ENCODE measurements at places on chromosomes 7 and 10.

DNA sequence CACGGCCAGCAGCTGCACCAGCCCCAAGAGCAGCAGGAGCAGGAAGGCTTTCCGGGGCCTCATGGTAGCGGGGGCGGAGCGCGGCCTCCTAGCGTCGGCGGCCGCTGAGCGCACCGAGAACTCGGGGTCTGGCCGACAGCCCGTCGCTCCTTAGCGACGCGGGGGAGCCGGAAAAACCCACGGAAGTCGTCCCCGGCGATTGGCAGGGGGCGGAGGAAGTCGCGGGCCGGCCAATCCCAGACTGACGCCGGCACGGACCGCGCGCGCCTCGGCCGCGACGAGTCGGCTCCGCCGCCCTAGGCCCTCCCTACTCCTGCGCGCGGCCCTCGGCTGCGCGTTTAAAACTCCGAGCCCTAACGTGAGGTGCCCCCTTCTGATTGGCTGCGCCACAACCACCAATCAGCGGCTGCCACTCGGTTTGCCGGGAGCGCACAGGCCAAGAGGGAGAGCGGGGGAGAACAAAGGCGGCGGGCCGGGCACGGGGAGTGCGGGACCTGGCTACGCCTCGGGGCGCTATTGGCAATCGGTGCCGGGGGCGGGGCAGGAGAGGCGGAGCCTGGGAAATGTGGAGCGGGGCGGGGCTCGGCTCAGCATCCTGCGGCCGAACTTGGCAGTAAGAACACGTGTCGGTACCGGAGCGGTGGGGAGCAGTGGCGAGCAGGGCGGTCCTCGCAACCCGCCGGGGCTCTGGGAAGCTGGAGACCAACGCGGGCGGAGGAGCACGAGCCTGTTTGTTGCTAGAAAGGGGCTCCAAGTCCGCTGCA lies at the start of gene PDIA4:
TSS of gene PDIA4 (minus strand) at position 160 of the 764 bp plus-strand sequence. CDS start at position 63, 97 bp downstream.
- DNase-seq: peak; percentile 97

DNA sequence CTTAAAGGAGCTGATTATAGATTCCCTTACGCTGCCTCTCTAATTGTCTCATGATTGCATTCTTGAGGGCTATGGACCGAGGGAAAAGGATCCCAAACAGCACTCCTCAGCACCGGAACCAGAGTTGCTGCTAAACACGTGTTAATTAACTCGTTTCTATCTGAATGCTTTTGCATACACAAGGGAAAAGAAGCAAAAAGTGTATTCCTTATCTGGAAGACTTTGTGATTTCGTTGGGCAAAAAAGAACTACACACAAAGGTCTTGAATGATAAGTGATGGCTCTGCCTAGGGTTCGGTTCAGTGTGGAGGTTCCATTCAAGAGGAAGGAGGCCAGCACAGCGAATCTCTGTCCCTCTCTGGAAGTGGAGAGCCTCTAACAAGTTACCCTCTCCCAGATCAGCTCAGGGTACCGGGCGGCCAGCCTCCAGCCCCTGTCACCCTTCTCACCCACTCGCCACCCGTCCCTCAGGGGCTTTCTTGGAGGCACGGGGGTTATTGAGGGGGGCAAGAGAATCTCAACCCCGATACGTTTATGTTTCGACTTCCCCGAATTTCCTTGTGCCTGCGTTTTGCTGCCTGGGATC lies 515 bp upstream of the SLC4A2 start:
- DNase-seq: no peak

DNA sequence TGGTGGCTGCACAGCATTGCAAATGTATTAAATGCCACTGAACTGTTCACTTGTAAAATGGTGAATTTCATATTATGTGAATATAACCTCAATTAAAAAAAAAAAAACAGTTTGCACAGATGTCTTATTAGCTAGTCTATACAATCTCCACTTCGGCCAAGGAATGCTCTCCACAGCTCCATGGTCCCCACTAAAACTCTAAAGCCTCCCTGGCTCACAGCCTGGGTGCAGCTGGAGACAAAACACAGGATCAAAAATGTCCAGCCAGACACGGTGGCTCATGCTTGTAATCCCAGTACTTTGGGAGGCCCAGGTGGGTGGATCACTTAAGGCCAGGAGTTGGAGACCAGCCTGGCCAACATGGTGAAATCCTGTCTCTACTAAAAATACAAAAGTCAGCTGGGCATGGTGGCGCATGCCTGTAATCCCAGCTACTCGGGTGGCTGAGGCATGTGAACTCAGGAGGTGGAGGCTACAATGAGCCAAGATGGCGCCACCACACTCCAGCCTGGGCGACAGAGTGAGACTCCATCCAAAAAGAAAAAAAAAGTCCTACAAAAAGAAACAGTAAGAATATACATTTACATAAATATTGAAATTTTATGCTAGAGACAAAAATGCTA lies 66.0 kb downstream of the SRPK2 start:
- no peak for DNase-seq

- DNase-seq: peak; percentile 44
Measured at GRCh38 chr7:7653593-7654187, 13.1 kb downstream of the UMAD1 start.

DNA sequence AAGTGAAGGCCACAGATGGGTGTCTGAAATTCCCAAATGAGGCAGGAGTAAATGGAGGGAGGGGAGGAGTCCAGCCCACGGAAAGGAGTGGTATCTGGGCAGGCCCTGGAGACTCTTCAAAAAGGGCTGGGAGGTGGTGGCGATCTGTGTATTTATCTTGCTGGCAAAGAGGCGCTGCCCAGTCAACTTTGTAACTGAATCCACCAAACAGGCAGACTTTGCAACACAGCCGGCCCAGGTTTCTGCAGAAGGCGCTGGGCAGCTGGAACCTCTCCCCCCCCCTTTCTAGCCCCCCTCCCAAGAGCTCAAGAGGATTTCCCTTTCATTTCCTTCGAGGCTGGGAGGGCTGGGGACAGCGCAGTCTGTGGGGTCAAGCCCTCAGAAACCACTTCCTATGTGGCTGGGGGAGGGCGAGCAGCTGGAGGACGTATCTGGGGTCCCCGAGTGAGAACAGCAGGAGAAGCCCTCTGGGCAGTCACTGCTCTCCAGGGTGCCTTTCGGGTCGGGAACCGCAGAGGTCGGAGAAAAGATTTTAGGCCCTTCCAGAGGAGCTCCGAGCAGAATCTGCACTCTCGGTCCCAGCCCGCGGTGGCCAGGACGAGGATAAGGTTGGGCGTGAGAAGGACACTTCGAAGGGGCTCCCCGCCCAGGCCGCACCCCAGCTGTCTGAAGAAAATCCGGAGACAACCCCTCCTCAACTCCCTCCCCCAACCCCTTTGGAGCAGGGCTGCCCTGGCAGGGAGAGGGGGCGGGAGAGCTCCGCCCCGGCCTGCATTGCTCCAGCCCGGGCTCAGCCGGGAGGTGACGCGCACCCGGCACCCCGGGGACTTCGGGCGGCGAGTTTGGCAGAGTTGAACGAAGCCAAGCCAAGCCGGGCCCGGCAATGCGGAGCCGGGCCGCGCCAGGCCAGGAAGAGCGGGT lies 965 bp downstream of the ZCCHC24 start:
- peak; percentile 16 for DNase-seq

DNA sequence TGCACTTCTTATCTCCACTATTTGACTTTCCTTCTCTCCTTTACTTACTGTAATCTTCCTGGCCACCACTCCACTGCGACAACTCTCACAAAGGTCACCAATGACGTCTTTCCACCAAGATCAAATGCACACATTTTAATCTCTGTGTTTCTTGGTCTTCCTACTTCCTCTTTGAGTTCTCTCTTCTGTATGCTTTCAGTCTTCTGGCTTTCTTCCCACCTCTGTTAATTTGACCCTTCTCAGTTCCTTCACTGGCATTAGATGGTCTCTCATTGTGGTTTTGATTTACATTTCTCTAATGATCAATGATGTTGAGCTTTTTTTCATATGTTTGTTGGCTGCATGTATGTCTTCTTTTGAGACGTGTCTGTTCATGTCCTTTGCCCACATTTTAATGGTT lies 31.9 kb downstream of the FAM107B start:
- no peak for DNase-seq

DNA sequence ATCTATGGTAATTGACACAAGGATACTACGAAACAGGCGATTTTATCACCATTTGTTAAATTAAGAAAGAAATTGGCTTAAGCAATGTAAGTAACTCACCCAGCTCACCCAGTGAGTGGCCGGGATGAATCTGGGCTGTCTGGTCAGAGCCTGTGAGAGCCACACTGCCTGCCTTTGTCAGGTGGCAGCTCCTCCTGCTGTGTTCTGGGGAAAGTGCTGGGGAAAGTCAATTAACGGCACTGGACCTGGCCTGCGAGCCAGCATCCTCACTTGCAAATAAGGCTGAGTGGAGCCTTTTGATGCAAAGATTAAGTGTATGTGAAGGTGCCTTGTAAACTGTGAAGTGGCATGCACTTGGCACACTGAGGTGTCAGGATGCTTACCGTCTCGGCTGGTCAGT lies 13.4 kb upstream of the CXCL12 start:
- DNase-seq: no peak

- DNase-seq: no peak
Measured at GRCh38 chr10:32972460-32972859, 14.4 kb upstream of the ITGB1 start.

DNA sequence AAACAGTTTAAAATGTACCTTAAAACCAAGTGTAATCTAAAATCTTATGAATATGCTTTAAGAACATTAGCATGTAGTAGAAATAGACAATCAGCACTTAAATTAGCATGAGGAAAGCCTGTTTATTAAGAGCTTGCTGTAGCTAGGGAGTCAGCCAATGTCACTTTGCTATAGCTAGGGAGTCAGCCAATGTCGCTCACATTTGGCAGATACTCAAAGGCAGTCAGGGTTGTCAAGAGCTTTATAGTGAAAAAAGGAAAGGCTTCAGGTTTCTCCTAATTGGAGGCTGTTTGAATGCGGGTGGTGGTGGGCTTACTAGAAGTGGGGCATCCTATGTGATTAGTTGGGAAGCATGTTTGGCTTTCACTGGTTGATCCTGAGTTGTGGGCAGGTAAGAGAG lies 226.2 kb upstream of the DGKB start:
- no peak for DNase-seq

DNA sequence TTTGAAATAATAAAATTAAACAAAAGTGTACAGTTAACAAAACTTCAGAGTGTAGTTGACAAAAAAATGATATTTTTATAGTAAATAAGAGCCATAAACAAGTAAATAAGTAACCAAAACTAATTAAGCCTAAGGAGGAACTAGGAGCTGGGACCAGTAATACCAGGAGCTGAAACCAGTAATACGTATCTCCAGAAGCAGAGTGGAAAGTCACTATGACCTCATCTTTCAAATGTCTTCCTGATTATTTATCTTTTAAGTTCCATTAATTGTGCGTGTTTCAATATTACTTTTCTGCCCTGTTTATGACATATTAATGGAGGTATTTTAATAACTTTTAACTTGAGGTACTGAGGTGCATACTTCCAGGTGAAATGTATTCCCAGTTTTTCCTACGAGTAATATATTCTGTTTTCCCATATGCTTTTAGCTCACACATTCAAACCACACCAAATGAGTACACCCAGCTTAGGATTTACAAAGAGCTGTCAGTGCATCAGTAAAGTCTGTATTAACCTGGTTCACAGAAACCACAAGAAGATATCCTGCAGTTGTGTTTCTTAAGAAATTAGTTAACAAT lies 283.7 kb upstream of the HGF start:
- DNase-seq: no peak

DNA sequence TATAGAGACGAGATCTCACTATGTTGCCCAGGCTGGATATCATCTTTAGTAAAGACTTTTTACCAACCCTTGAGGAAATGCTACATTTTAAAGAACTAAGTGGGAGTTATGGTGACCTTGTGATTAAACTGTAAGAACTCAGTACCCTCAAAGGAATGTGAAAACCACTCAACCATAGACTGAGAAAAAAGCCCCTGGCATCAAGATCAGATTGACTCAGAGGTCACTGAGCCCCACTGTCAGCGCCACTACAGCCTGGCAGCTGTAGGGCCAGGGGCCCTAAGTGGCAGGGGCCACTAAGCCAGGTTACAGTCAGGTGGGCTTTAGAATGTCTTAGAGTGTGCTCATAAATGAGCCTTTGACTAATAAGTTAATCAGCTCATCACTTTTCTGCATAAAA lies 55.9 kb downstream of the APBB1IP start:
- no peak for DNase-seq

GRCh38 chr7:55247428-55247827 lies 117.7 kb upstream of the LANCL2 start:
- no peak for DNase-seq
